SK-N-SH (cell line): ENCODE measurements at places on chromosomes 11 and 22.

DNA sequence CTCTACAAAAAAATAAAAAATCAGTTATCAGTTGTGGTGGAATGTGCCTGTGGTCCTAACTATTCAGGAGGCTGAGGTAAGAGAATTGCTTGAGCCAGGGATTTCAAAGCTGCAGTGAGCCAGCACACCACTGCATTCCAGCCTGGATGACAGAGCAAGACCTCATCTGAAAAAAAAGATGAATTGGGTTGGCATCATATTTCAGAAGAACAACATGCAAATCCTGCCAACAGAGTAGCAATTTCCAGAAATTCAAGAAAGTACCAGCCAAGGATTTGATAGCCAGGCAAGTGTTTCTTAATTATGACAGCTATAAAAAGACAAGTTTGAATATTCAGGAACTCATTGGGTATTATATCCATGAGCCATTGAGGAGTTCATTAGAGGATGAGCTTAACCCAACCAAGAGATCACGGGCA is 75.2 kb downstream of the USP47 start:
- no peak overlapping the region for H3K27ac ChIP-seq
- 0 out of 2 replicates have a peak, but pooled peaks cover 11% of the 10 kb centered on the region for H3K4me1 ChIP-seq
- H3K36me3 ChIP-seq, result peaks cover 37% of the 10 kb centered on the region
- H3K27me3 ChIP-seq, result no peaks in the 10 kb centered on the region

DNA sequence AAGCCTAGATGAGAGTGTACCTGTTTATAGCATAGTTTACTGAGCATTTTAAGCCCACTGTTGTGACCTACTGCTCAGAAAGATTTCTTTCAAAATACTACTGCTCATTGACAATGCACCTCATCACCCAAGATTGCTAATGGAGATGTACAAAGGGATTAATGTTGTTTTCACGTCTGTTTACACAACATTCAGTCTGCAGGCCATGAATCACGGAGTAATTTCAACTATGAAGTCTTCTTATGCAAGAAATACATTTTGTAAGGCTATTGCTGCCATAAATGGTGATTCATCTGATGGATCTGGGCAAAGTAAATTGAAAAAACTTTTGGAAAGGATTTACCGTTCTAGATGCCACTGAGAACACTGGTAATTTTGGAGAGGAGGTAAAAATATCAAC is 112.9 kb downstream of the KIF18A start:
- no peak overlapping the region for H3K27ac ChIP-seq
- no peaks in the 10 kb centered on the region for H3K27me3 ChIP-seq
- no peak for DNase-seq
- H3K4me1 ChIP-seq, result no peaks in the 10 kb centered on the region
- H3K4me3 ChIP-seq, result no peak overlapping the region

DNA sequence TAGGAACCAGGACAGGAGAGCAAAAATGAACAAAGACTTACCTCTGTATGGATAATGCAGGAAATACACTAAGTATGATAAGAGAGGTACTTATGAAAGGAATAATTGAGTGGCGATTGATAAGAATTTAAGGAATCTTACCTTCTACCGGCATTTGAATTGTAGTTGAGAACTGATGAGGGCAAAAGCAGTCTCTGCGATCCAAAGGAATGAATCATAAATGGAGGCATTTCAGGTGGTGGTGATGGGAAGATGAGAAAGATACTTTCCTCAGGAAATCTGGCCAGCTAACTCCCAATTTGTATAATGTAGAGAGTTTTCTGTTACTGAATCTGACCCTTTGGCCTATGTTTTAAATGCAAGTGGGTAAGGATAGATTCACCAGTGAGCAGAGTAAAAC is 71.9 kb upstream of the C11orf87 start:
- no peaks in the 10 kb centered on the region for H3K36me3 ChIP-seq
- no peaks in the 10 kb centered on the region for H3K4me1 ChIP-seq
- H3K27me3 ChIP-seq, result no peaks in the 10 kb centered on the region
- H3K4me3 ChIP-seq, result no peak overlapping the region

- no peak overlapping the region for H3K27ac ChIP-seq
- no peaks in the 10 kb centered on the region for H3K36me3 ChIP-seq
- H3K4me1 ChIP-seq, result no peaks in the 10 kb centered on the region
- no peaks in the 10 kb centered on the region for H3K27me3 ChIP-seq
- H3K4me3 ChIP-seq, result no peak overlapping the region
- DNase-seq, result no peak
Measured at GRCh38 chr11:706439-706956, 467 bp downstream of the EPS8L2 start.

- no peak for DNase-seq
- H3K4me3 ChIP-seq, result no peak overlapping the region
- no peak overlapping the region for H3K27ac ChIP-seq
- H3K4me1 ChIP-seq, result no peaks in the 10 kb centered on the region
Measured at GRCh38 chr11:76218449-76219178, 12.3 kb upstream of the WNT11 start.

GRCh38 chr11:35464308-35464707 is 45.0 kb upstream of the SLC1A2 start:
- no peaks in the 10 kb centered on the region for H3K36me3 ChIP-seq
- H3K27me3 ChIP-seq, result no peaks in the 10 kb centered on the region
- H3K4me3 ChIP-seq, result no peak overlapping the region

- no peak overlapping the region for H3K27ac ChIP-seq
- no peaks in the 10 kb centered on the region for H3K27me3 ChIP-seq
- DNase-seq, result no peak
Measured at GRCh38 chr11:106974831-106975230, 43.4 kb downstream of the GUCY1A2 start.

DNA sequence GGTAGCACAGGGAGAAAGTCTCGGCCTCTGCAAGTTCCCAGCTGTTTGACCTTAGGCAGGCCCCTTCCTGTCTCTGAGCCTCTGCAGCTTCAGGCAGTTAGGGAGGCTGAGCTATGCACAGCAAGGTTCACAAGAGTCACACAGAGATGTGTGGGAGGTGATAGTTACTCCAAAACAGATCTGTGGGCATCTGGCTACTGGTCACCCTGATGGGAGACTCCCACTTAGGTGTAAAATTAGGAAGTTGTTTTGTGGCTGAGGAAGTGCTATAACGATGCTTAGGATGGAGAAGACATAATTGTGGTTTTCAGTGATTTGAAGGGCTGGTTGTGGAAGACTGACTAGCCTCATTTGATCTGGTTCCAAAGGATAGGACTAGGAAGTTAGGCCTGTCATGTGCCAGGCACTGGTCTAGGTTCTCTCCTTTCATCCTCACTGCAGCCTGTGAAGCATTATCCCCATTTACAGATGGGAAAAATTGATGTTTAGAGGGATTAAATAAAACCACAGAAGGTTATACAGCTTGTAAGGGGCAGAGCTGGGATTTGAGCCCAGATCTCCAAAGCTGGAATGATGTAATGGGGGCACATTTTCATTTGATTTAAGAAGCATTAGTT is 13.5 kb downstream of the ACO2 start:
- H3K4me1 ChIP-seq, result no peaks in the 10 kb centered on the region
- H3K36me3 ChIP-seq, result no peaks in the 10 kb centered on the region
- no peaks in the 10 kb centered on the region for H3K27me3 ChIP-seq
- H3K27ac ChIP-seq, result peak overlapping the region; percentile 49; the same call in 1 of the 2 replicates
- no peak overlapping the region for H3K4me3 ChIP-seq
- no peak for DNase-seq

DNA sequence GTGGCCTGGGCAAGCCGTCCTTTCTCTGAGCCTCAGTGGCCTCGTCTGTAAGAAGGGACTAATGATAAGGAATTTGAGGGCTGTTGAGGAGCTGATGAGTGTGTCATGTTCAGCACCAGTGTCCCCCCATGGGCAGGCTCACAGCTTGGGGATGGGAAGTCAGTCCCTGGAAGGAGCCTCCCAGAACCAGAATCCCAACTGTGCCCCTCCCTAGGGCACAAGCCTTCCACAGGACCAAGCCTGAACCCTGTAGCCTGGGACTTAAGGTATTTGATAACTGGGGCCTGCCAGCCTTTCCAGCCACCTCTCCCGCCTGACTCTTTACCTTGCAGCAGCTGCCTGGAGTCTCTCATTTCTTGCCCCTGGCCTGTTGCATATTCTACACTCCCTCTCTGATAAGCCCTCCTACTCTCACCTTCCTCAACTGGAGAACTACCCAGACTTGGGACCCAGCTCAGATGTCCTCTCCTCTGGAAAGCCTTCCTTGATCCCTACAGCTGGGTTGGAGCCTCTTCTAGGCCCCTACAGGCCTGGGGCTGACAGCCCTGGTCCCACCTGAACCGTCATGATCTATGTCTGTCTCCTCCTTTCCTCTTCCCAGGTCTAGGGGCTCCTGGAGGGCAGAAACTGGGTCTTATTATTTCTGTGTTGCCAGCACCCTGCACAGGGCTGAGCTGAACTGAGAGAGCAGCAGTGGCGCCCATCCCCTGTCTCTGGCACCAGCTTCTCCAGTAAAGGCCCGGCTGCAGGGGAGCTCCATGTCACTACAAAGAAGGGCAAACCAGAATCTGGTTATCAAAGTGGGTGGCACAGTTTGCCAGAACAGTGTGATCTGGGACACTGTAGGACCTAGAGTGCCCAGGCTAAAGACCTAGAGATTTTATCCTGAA is 1.6 kb downstream of the P2RY2 start:
- peaks cover 8% of the 10 kb centered on the region for H3K27me3 ChIP-seq
- H3K27ac ChIP-seq, result no peak overlapping the region
- DNase-seq, result no peak

- no peaks in the 10 kb centered on the region for H3K27me3 ChIP-seq
- no peak overlapping the region for H3K27ac ChIP-seq
- no peaks in the 10 kb centered on the region for H3K36me3 ChIP-seq
- DNase-seq, result no peak
Measured at GRCh38 chr11:24181395-24182047, 315.3 kb upstream of the LUZP2 start.

DNA sequence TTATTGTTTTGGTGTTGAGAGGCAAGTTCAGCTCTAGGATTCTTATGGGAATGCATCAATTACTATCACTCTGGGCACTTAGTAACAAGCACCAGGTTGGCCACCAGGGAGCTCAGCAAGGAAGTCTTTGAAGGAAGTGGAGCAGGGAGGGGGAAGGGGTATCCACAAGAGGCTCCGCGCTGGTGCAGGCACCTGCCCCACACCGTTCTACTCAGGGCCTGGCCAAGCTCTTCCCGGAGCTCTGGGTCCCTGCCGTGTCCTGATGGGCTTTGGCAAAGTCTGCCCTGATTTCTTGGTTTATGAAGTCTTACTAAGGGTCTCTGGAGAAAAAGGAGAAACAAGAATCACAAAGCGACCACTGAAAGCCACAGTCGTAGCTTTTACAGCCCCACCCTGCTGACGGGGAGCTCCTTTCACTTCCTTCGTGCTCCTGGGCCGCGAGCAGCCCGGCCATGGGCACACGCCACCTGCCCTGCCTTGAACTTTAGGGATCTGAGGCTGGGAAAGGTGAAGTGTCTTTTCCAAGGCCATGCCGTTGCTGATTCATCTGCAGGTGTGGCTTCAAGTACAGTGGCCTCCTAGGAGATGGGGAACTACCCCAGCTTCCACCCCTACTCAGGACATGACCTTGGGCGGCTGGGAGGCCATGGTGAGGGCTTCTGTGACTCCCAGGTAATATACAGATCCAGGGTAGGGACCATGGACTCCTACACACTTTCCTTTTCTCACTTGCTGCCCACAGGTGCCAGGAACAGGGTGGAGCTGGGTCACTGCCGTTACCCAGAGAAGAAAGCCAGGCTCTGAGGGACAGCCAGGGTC is 15.9 kb upstream of the LRRC32 start:
- H3K36me3 ChIP-seq, result no peaks in the 10 kb centered on the region
- no peaks in the 10 kb centered on the region for H3K4me1 ChIP-seq
- no peak overlapping the region for H3K4me3 ChIP-seq
- H3K27ac ChIP-seq, result no peak overlapping the region
- 0 out of 2 replicates have a peak, but pooled peaks cover 5% of the 10 kb centered on the region for H3K27me3 ChIP-seq

DNA sequence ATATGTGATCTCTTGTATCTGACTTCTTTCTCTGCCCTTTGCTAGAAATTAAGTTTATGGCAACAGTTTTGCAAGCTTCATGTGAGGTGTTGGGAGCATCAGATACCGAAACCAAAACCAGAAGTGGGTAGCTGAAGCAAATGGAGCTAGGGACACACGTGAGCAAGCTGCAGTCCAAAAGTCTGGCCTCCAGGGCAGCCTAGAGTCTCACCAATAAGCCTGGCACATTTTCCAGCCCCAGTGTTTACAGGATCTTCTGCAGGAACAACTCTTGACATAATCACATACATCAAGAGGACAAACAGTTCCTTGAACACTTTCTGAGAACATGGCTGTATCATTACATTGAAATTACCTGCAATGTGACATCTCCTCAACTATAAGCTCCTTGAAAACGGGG is 114.1 kb downstream of the LARGE1 start:
- H3K27ac ChIP-seq, result no peak overlapping the region
- H3K4me3 ChIP-seq, result no peak overlapping the region
- no peaks in the 10 kb centered on the region for H3K4me1 ChIP-seq
- H3K27me3 ChIP-seq, result no peaks in the 10 kb centered on the region

- DNase-seq, result no peak
- no peaks in the 10 kb centered on the region for H3K27me3 ChIP-seq
- no peaks in the 10 kb centered on the region for H3K4me1 ChIP-seq
Measured at GRCh38 chr11:63911876-63912275, 5.1 kb downstream of the RCOR2 start.

GRCh38 chr22:20792966-20793728 is 19.2 kb downstream of the SERPIND1 start:
- no peaks in the 10 kb centered on the region for H3K27me3 ChIP-seq
- peak overlapping the region; percentile 63 for H3K27ac ChIP-seq
- peaks cover 1% of the 10 kb centered on the region; the same call in 1 of the 2 replicates for H3K4me1 ChIP-seq
- no peak overlapping the region for H3K4me3 ChIP-seq
- H3K36me3 ChIP-seq, result peaks cover 51% of the 10 kb centered on the region

- no peaks in the 10 kb centered on the region for H3K36me3 ChIP-seq
- H3K4me3 ChIP-seq, result no peak overlapping the region
- no peaks in the 10 kb centered on the region for H3K27me3 ChIP-seq
- DNase-seq, result no peak
- no peaks in the 10 kb centered on the region for H3K4me1 ChIP-seq
- H3K27ac ChIP-seq, result no peak overlapping the region
Measured at GRCh38 chr22:43370036-43370435, 26.9 kb upstream of the SCUBE1 start.

DNA sequence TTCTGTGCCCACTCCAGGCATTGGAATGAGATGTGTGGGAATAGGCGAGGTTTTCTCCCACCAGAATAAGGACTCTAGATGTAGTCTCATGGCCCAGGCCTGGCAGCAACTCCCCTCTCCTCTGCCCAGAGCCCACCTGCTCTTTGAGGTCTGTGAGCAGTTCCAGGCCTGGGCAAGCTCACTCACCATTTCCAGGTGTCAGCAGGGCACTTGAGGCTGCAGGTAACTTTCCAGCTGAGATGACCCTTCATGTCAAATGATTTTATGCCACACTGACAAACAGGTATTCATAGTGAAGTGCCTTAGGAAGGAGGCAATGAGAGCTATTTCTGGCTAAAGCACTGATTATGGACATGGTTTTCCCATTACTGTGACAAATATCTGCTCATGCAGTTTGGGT is 123.3 kb upstream of the CCDC90B start:
- DNase-seq, result no peak
- H3K4me1 ChIP-seq, result no peaks in the 10 kb centered on the region; the same call in 1 of the 2 replicates
- no peak overlapping the region for H3K27ac ChIP-seq
- no peaks in the 10 kb centered on the region for H3K36me3 ChIP-seq
- no peaks in the 10 kb centered on the region for H3K27me3 ChIP-seq
